Cardiac muscle cell (in vitro differentiated cells and primary cell): ENCODE measurements at places on chromosomes 12 and 14. TPM values are rescaled to one million over a fixed set of nuclear protein-coding genes. Genes with fewer than 3 reads are reported as not detected.
A peak's percentile ranks its signal among the peaks of the same experiment; 100 is the strongest.

DNA sequence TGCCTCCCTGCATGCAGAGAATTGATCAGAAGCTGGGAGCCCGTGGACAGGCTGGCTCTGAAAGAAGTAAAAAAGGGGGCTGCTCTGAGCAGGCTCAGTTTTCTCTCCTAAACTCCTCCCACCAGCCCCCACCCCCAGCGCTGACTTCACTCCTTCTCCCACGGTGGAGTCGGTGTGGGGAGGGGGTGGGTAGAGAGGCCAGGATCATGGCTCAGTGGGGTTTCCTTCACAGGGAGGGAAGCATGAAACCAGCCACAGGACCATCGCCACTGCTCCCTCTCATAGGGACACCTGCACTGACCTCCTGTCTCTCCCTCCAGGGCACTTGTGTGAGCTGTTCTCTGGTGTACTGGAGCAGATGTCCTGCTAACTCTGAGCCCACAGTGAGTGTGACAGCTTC is 78.9 kb downstream of the STAB2 start:
- peaks cover 6% of the 10 kb centered on the region for H3K4me1 ChIP-seq
- no peak for DNase-seq
- H3K4me3 ChIP-seq, result no peak overlapping the region
- H3K27me3 ChIP-seq, result peaks cover 11% of the 10 kb centered on the region
- no peak overlapping the region for H3K27ac ChIP-seq

GRCh38 chr14:36229262-36229661 is 52.7 kb upstream of the PTCSC3 start:
- H3K4me1 ChIP-seq, result no peaks in the 10 kb centered on the region
- H3K36me3 ChIP-seq, result no peaks in the 10 kb centered on the region
- no peak overlapping the region for H3K27ac ChIP-seq
- H3K27me3 ChIP-seq, result no peaks in the 10 kb centered on the region
- no peak overlapping the region for H3K4me3 ChIP-seq
- DNase-seq, result no peak

DNA sequence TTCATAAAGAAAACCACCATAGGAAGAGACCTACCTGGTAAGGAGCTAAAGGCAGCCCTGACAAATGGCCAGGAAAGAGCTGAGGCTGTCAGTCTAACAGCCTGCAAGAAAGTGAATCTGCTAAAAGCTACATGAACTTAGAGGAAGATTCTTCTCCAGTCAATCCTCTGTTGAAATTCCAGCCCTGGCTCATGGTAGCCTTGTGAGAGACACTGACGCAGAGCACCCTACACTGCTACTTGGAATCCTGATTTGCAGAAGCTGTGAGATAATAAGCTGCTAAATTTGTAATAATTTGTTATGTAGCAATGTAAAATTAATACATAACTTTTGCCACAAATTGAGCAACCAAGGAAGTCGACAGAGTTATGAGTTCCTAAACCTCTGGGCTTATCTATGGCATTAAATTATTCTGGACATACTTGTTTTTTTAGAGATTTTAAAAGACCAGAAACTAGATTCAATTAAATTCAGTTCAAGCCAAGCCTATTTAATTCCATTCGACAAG is 257.0 kb downstream of the ETNK1 start:
- no peak overlapping the region for H3K27ac ChIP-seq
- H3K36me3 ChIP-seq, result no peaks in the 10 kb centered on the region
- peaks cover 12% of the 10 kb centered on the region for H3K4me1 ChIP-seq
- H3K4me3 ChIP-seq, result no peak overlapping the region
- no peak for DNase-seq
- H3K27me3 ChIP-seq, result no peaks in the 10 kb centered on the region

- H3K27me3 ChIP-seq, result peaks cover 100% of the 10 kb centered on the region
- H3K4me1 ChIP-seq, result peaks cover 4% of the 10 kb centered on the region
- no peak for DNase-seq
- H3K4me3 ChIP-seq, result no peak overlapping the region
- H3K36me3 ChIP-seq, result no peaks in the 10 kb centered on the region
- H3K27ac ChIP-seq, result no peak overlapping the region
Observed at GRCh38 chr12:27967551-27968054, 4.9 kb downstream of the PTHLH start.

GRCh38 chr12:74820324-74820723 is 282.7 kb downstream of the ATXN7L3B start:
- no peaks in the 10 kb centered on the region for H3K4me1 ChIP-seq
- no peaks in the 10 kb centered on the region for H3K36me3 ChIP-seq
- DNase-seq, result no peak
- H3K4me3 ChIP-seq, result no peak overlapping the region

- H3K36me3 ChIP-seq, result no peaks in the 10 kb centered on the region
- no peaks in the 10 kb centered on the region for H3K4me1 ChIP-seq
- no peak overlapping the region for H3K27ac ChIP-seq
- no peak overlapping the region for H3K4me3 ChIP-seq
Observed at GRCh38 chr12:39505023-39505422, 62.1 kb upstream of the KIF21A start.

DNA sequence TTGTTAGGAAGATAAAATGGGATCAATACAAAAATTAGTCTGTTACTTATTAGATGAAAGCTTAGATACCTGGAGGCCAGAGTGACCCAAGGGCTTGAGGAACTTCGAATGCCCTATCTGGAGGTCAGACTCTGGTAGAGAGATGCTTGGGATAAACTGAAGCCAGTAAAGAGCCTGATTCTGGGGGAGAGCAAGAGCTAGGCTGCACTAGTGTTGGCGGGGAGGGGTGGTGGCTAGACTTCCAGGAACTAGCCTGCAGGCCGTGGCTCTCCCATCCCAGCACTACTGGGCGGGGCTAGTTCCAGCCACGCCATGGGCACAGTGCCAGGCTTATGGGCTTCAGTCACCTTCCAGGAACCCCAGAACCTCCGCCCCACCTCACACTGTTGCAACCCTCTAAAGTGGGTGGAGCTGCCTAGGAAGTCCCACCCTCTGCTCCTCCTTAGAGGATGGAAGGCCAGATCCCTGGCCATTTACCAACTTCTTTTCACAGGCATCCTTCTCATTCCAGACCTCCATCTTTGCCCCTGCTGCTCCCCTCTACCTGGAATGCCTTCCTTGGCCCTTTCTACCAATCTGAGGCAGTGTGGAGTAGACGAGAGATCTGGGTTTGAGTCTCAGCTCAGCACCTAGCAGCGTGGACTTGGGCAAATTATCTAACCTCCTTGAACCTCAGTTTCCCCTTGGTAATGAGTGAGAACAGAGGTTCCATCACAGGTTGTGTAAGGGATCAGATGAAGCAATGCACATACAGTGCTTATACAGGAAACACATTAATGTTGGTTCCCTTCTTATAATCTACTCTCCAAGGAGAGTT is 6.3 kb upstream of the NFE2 start:
- no peaks in the 10 kb centered on the region for H3K36me3 ChIP-seq
- H3K4me3 ChIP-seq, result no peak overlapping the region
- H3K27me3 ChIP-seq, result no peaks in the 10 kb centered on the region
- peak; percentile 96 for DNase-seq

DNA sequence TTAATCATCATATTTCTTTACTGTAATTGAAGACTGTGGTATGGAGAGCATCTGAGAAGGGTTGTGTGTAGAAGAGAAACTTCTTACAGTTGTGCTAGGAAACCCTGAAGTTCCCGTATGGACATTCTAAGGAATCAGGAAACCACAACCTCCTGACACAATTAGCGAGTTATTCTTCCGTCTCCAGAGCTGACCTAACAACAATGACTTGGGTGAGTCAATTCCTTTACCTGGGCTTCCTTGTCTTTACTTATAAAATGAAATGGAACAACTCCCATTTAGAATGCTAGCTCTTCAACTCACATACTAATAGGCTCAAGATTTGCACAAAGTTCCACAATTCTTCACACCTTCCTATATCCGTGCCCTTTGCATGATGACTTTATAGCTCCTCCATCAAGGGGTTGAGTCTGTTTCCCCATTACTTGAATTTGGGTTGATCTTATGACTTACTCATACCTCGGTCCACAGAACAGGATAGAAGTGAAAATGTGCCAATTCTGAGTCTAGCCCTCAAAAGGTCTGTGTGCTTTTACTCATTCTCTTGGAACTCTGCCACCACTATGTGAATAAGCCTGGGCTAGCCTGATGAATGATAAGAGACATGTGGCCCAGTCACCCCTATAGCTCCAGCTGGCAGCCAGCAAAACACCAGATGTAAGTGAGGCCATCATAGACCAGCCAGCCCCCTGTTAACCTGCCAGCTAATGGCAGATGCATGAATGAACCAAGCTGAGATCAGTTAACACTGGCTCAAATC is 459.4 kb downstream of the ETNK1 start:
- H3K4me3 ChIP-seq, result no peak overlapping the region
- DNase-seq, result peak; percentile 83
- H3K4me1 ChIP-seq, result no peaks in the 10 kb centered on the region
- H3K36me3 ChIP-seq, result no peaks in the 10 kb centered on the region
- no peak overlapping the region for H3K27ac ChIP-seq
- H3K27me3 ChIP-seq, result no peaks in the 10 kb centered on the region

- H3K4me3 ChIP-seq, result no peak overlapping the region
- H3K4me1 ChIP-seq, result peaks cover 24% of the 10 kb centered on the region
- H3K27ac ChIP-seq, result no peak overlapping the region
- no peaks in the 10 kb centered on the region for H3K27me3 ChIP-seq
- no peaks in the 10 kb centered on the region for H3K36me3 ChIP-seq
Observed at GRCh38 chr14:68380329-68380741, 412.5 kb downstream of the ZFP36L1 start.

GRCh38 chr12:116123451-116124258 is 153.8 kb downstream of the MED13L start:
- H3K27ac ChIP-seq, result peak overlapping the region; percentile 75
- no peak overlapping the region for H3K4me3 ChIP-seq
- no peaks in the 10 kb centered on the region for H3K36me3 ChIP-seq
- peaks cover 67% of the 10 kb centered on the region for H3K4me1 ChIP-seq

The CACNA2D4 gene
- 0.70 and 1.3 TPM in 2 replicates for total RNA-seq

The IL22 gene
- total RNA-seq, result not detected in 2 replicates

The TMEM132D gene
- 0.03 TPM in 1 of 2 replicates, not detected in the other for total RNA-seq

The ANKRD52 gene
- 18.0 and 19.3 TPM in 2 replicates for total RNA-seq

The IAPP gene
- 0.09 and 0.14 TPM in 2 replicates for total RNA-seq

The LRFN5 gene
- 2.1 and 2.9 TPM in 2 replicates for total RNA-seq
